ENCODE measurements at places on chromosomes 12 and 14. TPM values are rescaled to one million over a fixed set of nuclear protein-coding genes. Genes with fewer than 3 reads are reported as not detected.

The UTP20 gene
- polyA plus RNA-seq, result 8.6 TPM

The DLGAP5 gene
- polyA plus RNA-seq, result 9.1 TPM

The CISTR gene
- polyA plus RNA-seq, result not detected

The KRT85 gene
- not detected for polyA plus RNA-seq

The MGAT4C gene
- polyA plus RNA-seq, result not detected

The ANO2 gene
- 0.14 TPM for polyA plus RNA-seq

The SERPINA12 gene
- polyA plus RNA-seq, result 0.04 TPM

The CIDEB gene
- polyA plus RNA-seq, result 2.6 TPM

The SERPINA1 gene
- polyA plus RNA-seq, result 0.71 TPM

The CCDC85C gene
- polyA plus RNA-seq, result 13.2 TPM

The ITGB7 gene
- 2.4 TPM for polyA plus RNA-seq

Data from keratinocyte (primary cell).